ENCODE measurements at places on chromosomes 3 and 15.

DNA sequence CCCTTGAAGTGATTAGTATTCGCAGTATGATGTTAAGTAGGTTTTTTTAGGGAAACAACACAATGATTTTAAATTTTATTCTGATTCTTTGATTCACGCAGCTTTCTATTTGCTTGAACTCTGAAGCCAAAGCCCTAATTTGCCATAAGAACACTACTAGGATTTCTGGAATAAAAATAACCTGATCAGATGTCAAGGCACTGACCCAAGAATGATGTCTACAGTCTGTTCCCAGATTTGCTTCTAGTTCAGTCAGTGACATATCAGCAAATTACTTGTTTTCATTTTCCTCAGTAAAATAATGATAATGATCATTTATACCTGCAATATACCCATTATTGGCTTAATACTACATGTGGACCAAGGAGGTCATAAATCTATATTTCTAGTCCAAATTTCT, 179.5 kb upstream of the EIF1B start:
- DNase-seq = no peak

DNA sequence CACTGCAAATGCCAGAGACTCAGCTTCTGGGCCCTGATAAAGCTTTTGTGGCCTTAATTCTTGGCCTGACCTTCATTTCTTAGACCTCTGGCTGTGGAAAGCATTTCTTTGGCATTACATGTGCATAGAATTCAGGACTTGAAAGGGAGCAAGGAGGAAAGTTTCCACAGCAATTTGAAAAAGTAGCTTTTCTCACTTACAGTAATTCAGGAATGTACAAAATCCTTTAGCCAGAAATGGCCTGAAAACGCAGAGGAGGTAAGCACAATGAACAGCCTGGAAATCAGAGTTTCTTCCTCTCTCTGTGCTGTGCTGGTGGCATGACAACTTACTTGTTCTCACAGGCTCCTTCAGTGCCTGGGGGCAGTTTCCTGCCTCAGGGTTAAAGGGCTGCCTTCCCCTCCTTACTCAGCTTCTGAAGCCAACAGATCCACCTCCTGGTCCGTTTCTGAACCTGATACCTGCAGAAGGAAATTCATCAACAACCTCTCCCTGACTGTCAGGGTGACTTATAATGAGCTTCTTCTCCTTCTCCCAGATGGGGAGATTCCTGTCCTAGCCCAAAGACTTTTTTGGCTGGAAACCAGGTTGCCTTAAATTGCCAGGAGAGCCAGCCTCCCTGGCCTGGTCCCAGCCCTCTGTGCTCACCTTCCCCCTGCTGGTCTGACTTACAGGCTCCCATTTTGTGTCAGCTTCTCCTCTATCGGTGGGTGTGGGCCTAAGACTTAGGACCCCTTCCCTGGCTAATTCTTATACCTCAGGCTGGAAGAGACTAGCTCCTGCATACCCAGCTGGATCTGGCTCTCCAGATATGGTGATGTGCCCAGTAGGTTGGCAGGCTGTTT, 102.3 kb downstream of the MYRIP start:
- no peak for DNase-seq

- DNase-seq = no peak
Measured at GRCh38 chr15:93362203-93362602, 273.2 kb upstream of the RGMA start.

- DNase-seq = no peak
Measured at GRCh38 chr15:74809956-74810355, 2.7 kb upstream of the LMAN1L start.

DNA sequence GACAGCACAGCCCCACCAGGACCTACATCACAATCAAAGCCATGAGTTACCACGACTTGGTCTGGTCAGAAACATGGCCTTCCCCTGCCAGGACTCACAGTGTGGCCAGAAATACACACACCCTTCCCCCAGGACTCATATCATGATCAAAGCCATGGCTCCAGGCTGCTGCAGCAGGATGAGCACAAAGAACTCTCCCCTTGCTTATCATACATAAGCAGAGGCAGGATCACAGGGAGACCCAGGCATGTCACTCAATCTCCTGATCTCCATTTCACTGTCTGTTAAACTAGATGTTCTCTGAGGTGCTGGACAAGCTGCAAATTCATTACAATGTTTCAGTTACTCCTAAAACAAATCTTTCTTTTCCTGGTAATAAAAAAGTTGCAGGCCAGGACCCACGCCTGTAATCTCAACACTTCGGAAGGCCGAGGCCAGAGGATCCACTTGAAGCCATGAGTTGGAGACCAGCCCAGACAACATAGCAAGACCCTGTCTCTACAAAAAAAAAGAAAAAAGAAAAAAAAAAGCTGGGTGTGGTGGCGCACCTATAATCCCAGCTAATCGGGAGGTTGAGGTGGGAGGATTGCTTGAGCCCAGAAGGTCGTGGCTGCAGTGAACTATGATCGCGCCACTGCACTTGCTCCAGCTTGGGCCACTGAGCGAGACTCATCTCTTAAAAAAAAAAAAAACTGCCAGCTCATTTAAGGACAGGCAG, 1.2 kb downstream of the PFKFB4 start:
- no peak for DNase-seq

- no peak for DNase-seq
Measured at GRCh38 chr15:41789662-41790061, 15.4 kb downstream of the MAPKBP1 start.

- DNase-seq = no peak
Measured at GRCh38 chr15:80822676-80823075, 43.5 kb downstream of the CEMIP start.

DNA sequence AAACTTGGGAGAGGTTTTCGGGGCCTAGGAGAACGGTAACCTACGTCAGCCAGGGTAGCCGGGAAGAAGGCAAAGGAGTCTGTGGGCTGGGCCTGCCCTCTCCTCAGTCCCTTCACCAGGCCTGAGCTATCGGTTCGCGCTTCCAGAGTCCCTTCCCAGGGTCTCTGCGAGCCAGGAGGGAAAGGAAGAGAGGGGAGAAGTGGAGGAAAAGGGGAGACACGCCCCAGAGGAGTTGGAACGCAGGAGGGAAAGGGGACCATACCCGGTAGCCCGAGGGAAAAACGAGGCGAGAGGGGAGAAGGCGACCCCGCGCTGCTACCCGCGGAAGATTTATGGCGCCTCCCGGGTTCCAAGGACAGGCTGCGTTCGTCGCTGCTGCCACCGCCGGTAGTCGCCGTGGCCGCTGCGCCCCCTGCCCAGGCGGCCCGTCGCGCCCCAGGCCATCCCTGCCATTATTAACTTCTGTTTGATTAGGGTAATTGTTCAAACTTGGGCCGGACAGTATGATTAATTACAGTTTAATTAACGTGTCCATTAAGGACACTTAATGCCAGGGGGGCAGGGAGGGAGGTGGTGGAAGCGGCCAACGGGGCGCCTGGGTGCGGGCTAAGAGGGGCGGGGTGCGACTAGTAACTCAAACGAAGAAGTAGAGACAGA, 3.4 kb upstream of the SKOR1 start:
- no peak for DNase-seq

DNA sequence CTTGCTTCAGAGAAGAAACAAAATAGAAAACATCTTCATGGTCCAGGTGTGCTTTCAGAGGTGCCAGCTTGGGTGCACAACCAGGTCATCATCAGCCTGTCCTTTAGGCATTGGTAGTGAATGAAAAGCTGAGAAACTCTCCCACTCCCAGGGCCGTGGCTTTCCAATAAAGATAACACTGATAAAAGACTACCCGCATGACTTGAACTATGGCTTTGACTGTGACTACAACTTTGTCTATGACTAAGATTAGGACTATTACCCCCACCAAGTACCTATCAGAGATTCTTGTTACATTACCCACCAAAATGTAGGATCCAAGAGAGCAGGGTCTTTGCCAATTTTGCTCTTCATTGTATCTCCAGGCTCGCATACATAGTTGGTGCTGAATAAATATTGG, 115.2 kb downstream of the EDEM1 start:
- no peak for DNase-seq

DNA sequence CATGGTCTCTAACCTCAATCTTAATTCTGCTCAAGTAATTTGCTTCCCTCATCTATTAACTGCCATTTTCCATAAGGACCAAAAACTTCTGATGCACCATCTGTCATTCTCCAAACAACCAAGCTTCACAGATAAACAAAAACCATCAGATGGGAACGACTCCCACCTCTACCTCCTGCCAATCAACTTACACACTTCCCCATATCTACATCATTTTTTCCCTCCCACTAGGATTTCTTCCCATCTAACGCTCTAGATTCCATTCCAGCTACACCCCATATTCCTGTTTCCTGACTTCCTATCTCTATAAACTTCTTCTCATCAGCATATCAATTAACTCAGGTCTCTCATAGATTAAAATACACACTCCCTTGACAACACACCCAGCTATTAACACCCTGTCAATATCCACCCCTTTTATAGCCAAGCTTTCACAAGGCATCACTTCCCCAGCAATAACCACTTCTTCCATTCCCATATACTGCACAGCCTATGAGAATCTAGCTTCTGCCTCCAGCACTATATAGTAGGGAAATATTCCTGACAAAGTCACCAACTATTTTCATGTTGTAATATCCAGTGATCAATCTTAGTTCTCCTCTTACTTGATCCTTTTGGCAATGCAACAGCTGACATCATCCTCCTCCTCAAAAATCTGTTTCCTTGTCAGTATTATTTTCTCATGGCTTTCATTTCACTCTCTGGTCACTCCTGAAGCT, 39.2 kb downstream of the SNX4 start:
- no peak for DNase-seq

- DNase-seq = no peak
Measured at GRCh38 chr3:58526515-58526957, 10.5 kb downstream of the ACOX2 start.

DNA sequence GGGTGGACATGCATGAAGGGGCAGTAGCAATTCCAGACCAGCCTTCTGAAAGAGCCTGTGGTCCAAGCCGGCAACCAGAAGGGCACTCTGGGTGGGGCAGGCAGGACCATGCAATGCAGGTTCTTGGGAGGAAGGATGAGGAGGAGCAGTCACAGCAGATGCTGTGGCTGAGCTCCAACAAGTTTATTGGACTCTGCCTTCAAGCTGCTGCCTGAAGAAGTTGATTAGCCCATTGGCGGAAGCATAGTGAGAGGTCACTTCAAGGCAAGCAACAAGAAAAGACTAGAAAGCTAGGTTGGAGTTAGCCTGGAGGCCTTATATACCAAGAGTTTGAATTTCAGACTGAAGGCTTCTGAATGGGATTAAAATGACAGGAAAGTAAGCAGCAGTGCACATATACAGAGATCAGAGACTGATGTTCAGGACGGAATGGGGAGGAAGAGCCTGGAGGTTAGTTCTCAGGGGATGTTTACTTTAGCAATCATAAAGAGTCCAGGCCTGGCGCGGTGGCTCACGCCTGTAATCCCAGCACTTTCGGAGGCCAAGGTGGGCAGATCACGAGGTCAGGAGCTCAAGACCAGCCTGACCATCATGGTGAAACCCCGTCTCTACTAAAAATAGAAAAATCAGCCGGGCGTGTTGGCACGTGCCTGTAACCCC, 39.9 kb downstream of the SFMBT1 start:
- no peak for DNase-seq

GRCh38 chr3:71350998-71351397, 232.5 kb downstream of the FOXP1 start:
- DNase-seq = no peak

- no peak for DNase-seq
Measured at GRCh38 chr3:31861826-31862225, 119.2 kb downstream of the OSBPL10 start.
